Dermis blood vessel endothelial cell (primary cell): ENCODE measurements at places on chromosomes 4 and X.

GRCh38 chrX:11531226-11531625 lies 134.5 kb downstream of the ARHGAP6 start:
- peak; percentile 25 for DNase-seq

DNA sequence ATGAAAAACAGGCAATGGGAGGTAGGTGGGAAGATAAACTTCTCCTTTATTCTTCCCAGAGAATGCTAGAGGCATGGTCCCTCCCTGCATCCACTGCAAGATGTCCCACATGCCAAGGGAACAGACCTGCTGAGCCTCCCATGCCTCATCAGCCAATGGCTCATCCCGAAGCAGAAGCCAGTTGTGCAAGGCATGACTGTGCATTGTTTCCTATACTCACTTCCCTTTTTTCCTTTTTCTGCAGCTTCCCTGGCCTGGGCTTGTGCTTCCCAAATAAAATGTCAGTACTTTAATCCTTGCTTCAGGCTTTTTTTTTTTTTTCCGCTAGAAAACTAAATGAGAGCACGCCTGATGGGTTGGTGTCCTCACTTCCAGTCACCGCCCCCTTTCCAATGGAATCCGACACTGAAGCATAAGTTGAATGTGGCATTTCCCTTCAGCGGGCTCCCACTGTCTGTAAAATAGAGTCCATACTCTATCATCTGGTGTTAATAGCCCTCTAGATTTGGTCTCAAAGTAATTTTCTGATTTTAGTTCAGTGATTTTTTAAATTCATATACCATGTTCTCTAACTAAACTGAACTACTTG lies 239.0 kb upstream of the JADE1 start:
- peak; percentile 51 for DNase-seq

- no peak for DNase-seq
These were observed 466 bp upstream of the SLC39A8 start for GRCh38 chr4:102345795-102346100.

DNA sequence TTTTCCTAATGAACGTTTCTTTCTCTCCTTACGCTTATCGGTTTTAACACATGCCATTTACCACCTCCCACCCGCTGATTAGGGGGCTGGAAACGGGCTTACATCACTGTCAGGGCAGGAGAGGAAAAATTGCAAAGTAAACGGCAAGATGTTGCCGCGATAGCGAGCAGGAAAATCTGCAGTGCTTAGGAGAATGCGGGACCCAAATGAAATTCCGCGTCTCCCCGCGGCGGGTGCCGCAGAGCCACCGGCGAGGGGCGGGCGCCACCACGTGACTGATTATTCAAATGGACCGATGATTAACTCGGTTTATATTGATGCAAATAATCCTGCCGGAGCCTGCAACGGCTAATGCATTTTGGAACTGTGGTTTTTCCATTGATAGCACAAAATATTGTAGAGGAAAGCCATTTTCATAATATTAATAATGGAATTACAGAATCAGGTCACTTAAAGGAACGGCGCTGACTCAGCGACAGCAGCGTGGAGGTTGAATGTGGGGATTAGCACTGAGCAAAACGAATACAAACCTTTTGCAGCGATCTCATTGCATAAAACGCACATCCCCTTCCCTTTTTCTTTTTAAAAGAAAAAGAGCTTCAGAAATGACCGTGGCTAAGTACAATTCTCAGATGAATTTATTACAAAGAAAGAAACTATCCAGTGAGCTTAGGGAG lies 224.2 kb downstream of the STIM2 start:
- DNase-seq = peak; percentile 23

DNA sequence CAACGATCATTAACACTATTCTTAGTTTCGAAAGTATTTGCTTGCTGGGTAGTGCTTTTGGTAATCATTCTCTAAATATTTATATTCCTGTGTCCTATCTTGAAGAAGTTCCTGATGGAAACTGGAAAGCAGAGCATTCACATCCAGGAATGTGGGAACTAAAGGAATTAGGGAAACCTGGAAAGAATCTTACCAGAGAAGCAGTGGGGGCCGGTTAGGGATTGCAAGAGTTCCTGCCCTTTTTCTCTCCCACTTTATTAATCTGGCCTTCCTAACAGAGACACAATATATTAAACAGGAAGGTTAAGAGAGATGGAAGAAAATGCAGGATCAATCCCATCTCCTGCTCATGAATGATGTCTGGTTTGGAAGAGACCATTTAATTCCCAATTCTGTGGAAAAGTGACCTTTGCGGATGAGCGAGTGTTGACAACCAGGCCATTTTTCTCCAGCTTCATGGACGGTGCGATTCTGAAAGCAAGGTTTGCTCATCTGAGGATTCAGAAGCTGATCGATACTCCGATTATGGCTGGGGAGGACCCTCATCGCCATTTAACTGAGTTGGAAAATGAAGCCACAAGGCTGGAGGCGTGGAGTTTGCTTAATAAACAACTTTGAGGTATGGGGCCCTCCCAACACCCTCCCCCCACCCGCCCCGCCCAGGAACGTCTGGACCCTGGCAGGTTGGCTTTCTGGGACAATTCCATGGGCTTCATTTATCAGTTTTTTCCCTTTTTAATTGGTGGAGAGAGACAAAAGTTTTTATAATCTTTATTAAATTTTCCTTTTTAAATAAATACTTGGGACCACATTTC lies 52.3 kb downstream of the C4orf51 start:
- peak; percentile 2 for DNase-seq

- no peak for DNase-seq
These were observed 202.3 kb upstream of the FSTL5 start for GRCh38 chr4:162366146-162366545.

- no peak for DNase-seq
These were observed 27.7 kb downstream of the YIPF7 start for GRCh38 chr4:44623676-44624075.

DNA sequence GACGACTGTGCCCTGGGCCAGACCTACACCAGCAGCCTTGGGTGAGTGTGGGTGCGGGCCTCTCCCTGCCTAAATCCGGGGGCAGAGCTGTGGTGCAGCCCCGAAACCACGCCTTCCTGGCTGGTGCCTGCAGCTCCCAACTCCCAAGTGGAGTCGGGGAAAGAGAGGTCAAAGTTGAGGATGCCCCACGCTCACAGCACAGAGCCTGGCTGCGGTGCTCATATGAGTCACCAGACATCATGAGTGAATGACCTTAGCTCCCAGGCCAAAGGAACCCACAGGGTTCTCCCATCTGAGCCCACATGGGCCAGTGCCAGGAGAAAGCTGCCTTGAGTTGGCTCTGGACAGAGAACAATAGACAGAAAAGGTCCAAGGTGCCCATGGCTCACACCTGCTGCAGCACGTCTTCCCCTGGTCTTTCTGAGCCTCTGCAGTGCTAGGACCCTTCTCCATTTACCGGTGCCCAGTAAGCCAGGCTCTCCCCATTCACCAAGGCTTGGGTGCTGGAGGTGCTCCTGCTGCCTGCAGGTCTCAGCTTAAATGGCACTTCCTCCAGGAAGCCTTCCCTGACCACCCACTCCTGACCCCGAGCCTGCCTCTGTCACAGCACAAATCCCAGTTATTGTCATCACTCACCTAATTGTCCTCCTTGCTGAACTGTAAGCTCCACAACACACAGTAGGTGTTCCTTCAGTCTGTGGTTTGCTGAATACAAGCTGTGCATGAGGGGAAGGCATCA lies 224.2 kb downstream of the AFAP1 start:
- DNase-seq = no peak

GRCh38 chr4:181146051-181146450 lies 1097.2 kb upstream of the TENM3 start:
- DNase-seq = no peak

- no peak for DNase-seq
These were observed 309.5 kb upstream of the FMR1 start for GRCh38 chrX:147602176-147602696.

DNA sequence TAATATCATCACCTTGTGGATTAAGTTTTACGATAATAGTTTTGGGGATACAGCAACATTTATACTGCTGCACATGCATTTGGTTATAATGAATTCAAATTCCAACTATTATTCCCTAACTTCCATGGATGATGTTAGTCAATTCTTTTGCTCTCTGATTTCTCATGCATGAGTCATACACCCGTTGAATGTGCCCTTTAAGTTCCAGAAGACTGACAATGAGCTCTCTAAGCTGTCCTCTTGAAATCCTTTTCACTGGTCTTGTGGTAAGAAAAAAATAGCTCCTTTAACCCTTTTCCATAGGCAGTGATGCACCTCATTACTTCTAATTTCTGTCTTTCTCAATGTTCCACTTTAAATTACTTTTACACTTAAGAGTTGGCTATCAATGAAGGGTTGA lies 1095.2 kb upstream of the POU3F4 start:
- no peak for DNase-seq

DNA sequence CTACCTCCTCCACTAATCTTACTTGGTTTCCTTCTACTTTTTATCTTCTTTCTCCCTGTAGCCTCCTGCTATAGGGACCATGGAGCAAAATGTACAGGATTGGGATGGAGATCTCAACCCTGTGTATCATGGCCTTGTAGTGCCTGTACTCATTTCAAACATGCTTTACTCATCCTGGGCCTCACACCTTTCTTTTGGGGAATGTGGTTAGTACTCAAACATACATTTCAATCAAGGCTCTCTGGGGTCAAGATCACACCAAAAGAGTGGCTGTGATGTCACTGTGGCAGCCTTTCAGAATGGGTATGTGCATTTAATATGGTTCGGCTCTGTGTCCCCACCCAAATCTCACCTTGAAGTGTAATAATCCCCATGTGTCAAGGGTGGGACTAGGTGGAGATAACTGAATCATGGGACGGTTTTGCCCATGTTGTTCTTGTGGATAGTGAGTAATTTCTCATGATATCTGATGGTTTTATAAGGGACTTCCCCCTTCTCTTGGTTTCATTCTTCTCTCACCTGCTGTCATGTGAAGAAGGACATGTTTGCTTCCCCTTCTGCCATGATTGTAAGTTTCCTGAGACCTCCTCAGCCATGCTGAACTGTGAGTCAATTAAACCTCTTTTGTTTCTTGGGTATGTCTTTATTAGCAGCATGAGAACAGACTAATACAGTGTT lies 205.1 kb downstream of the RASL11B start:
- DNase-seq = no peak

- DNase-seq = no peak
These were observed 730.8 kb downstream of the TECRL start for GRCh38 chr4:63678358-63678931.

- peak; percentile 61 for DNase-seq
These were observed 134.5 kb upstream of the KLF3 start for GRCh38 chr4:38529189-38530115.

DNA sequence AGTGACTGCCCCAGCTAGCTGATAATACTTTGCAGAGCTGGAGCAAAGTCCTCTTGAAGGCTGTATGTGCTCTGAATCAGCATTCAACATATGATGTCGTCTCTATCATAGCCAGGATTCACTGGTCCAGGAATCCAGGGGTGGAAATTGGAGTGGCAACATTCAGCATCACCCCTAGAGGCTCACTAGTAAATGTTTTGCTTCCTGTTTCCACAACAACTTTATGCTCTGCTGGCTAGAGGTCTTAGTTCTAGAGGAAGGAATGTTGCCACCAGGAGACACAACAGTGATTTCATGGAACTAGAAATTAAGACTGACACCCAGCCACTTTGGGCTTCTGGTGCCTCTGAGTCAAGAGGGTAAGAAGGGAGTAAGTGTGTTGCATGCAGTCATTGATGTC lies 11.3 kb downstream of the MAGEA1 start:
- no peak for DNase-seq

DNA sequence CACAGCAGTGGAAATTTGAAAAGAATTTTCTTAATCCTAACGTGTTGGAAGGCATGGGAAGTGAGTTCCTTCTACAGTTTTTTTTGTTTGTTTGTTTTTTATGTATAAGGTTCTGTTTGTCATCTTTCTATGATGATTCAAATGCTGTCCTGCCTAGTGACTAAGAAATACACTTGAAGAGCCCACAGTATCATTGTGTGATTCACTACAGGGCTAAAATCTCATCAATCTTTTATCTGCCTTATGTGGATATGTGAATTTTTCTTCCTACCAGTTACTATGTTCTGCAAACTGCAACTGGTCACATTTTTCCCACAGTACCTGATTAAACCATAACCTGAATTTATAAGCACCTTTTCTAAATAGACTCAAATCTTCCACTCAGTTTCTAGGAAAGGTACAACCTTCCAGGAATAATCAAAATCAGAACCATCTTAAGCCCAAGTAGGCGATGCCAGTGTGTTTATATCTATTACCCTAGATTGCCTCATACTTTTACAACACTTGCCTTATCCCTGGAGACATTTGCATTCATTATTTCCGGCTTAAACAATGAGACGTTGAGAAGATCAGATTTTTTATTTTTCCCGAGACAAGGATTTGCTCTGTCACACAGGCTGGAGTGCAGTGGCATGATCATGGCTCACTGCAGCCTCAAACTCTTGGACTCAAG lies 214.6 kb upstream of the GALNT7 start:
- no peak for DNase-seq

- DNase-seq = peak; percentile 72
These were observed 47.9 kb downstream of the COX18 start for GRCh38 chr4:73021634-73022033.

GRCh38 chr4:51918251-51918650 lies 75.3 kb downstream of the DCUN1D4 start:
- no peak for DNase-seq

GRCh38 chrX:9902656-9903055 lies 64.5 kb upstream of the CLDN34 start:
- DNase-seq = no peak

GRCh38 chrX:106862972-106863688 lies 40.0 kb downstream of the RIPPLY1 start:
- peak; percentile 35 for DNase-seq

DNA sequence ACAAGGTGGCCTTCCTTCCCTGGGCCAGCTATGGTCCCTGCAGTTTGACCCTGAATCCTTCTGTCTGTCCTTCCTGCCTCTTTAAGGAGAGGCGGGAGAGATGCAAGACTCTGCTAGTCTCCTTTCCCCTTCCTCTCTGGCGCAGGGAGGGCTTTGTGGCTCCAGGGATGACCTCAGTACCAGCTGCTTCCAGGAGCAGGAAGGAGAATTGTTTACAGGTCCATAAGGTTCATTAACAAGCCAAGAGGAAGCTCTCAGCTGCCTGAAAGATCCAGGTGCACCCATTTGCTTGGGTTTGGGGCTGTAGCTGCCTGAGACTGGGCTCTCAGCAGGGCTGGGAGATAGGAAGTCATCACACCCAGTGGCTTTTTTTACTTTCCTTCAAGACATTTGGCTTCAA lies 4.0 kb upstream of the FATE1 start:
- DNase-seq = peak; percentile 50

GRCh38 chr4:103364083-103364482 lies 165.9 kb upstream of the CENPE start:
- no peak for DNase-seq

- no peak for DNase-seq
These were observed 124.9 kb downstream of the INPP4B start for GRCh38 chr4:142721187-142721586.

GRCh38 chr4:185358514-185358913 lies 37.2 kb downstream of the LRP2BP start:
- peak; percentile 78 for DNase-seq

- peak; percentile 1 for DNase-seq
These were observed 243.9 kb upstream of the FAT4 start for GRCh38 chr4:125070861-125071260.

- no peak for DNase-seq
These were observed 22.8 kb downstream of the USP9X start for GRCh38 chrX:41108007-41108406.

- no peak for DNase-seq
These were observed 57.7 kb upstream of the SLC7A11 start for GRCh38 chr4:138299881-138300280.
